ENCODE measurements at places on chromosomes 7 and 10. TPM values are rescaled to one million over a fixed set of nuclear protein-coding genes. Genes with fewer than 3 reads are reported as not detected.

The MAD1L1 gene
- 41.0 TPM for total RNA-seq

The ADD3 gene
- 290 TPM for total RNA-seq

The DNAH11 gene
- 3.0 TPM for total RNA-seq

The GSAP gene
- total RNA-seq = 13.8 TPM

The FGFBP3 gene
- 1.3 TPM for total RNA-seq

The ZP3 gene
- 1.5 TPM for total RNA-seq

The SPDYE1 gene
- not detected for total RNA-seq

The SLC18A3 gene
- not detected for total RNA-seq

The GNAT3 gene
- not detected for total RNA-seq

The TFEC gene
- 14.2 TPM for total RNA-seq

The TMEM273 gene
- total RNA-seq = 5.5 TPM

The IQUB gene
- 9.8 TPM for total RNA-seq

The IFIT1B gene
- 3.0 TPM for total RNA-seq

The MIOS gene
- total RNA-seq = 45.6 TPM

The BMPER gene
- 19.5 TPM for total RNA-seq

The HOXA9 gene
- total RNA-seq = 61.6 TPM

The AKAP9 gene
- total RNA-seq = 90.4 TPM

The HOXA13 gene
- not detected for total RNA-seq

The PLCE1 gene
- 16.2 TPM for total RNA-seq

The GPR15LG gene
- 0.64 TPM for total RNA-seq

The CUZD1 gene
- total RNA-seq = 0.29 TPM

Measured in metanephros (tissue), 2 donors.